Naive thymus-derived CD4-positive, alpha-beta T cell (primary cell): ENCODE measurements at places on chromosomes 11 and 22. TPM values are rescaled to one million over a fixed set of nuclear protein-coding genes. Genes with fewer than 3 reads are reported as not detected.

ACTN3 gene
- not detected for total RNA-seq

DMC1 gene
- 0.32 TPM for total RNA-seq

GRCh38 chr11:120068114-120068573 lies 69.8 kb downstream of the TRIM29 start:
- no peak overlapping the region for H3K27ac ChIP-seq
- no peaks in the 10 kb centered on the region for H3K4me1 ChIP-seq

DNA sequence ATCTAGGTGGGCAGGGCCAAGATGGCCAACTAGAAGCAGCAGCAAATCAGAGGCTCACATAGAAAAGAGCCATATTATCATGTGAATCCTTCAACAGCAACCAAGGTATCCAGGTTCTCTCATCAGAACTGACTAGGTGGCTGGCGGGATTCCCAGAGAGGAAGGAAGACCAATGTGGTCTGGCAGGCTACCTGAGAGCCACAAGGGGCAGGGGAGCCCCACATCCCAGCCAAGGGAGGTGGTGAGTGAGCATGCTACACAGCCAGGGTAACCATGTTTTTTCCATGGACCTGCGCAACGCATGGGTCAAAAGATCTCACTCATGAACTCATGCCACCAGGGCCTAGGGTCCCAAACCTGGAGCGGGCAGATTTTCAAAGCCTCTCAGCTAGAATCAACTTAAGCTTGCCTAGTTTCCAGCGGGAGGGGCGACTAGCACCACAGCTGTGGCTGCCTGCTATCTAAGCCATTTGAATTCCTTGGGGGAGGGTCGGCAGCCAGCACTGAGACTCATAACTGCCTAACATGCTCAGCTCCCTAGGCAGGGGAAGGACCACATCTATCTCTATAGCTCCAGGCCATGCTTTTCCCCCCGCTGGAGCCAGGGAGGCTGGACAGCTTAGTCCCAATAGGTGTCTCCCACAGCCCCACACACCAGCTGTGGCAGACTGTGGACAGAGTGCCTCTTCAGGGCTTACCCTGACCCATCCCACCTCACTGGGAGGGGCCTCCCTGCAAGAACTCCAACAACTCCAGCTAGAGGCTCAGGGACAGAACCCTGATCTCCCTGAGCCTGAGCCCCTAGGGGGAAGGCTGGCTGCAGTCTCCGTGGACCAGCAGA lies 28.7 kb upstream of the CASP12 start:
- no peak for DNase-seq
- no peaks in the 10 kb centered on the region for H3K36me3 ChIP-seq
- H3K27me3 ChIP-seq, result no peaks in the 10 kb centered on the region
- no peak overlapping the region for H3K27ac ChIP-seq

HYLS1 gene
- total RNA-seq, result 13.0 and 13.1 TPM in 2 replicates

DNA sequence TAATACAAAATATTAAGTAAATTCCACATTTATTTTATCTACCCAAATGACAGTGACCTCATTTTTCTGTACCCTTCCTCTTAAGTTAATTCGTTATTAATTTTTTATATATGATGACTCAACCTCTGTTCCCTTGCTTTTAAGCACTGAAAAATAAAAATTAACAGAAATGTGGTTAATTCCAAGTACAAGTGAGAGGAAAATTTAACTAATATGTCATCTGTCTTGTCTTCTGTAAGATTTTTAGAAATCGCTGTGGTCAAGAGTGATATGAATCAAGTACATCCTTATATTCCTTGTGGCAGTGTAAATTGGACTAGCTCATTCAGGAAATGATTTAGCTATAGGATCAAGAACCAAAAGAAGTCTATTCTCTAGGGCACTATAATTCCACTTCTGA lies 74.5 kb downstream of the PDHX start:
- no peaks in the 10 kb centered on the region for H3K36me3 ChIP-seq
- H3K4me1 ChIP-seq, result no peaks in the 10 kb centered on the region
- no peaks in the 10 kb centered on the region for H3K27me3 ChIP-seq
- H3K4me3 ChIP-seq, result no peak overlapping the region
- DNase-seq, result no peak

DNA sequence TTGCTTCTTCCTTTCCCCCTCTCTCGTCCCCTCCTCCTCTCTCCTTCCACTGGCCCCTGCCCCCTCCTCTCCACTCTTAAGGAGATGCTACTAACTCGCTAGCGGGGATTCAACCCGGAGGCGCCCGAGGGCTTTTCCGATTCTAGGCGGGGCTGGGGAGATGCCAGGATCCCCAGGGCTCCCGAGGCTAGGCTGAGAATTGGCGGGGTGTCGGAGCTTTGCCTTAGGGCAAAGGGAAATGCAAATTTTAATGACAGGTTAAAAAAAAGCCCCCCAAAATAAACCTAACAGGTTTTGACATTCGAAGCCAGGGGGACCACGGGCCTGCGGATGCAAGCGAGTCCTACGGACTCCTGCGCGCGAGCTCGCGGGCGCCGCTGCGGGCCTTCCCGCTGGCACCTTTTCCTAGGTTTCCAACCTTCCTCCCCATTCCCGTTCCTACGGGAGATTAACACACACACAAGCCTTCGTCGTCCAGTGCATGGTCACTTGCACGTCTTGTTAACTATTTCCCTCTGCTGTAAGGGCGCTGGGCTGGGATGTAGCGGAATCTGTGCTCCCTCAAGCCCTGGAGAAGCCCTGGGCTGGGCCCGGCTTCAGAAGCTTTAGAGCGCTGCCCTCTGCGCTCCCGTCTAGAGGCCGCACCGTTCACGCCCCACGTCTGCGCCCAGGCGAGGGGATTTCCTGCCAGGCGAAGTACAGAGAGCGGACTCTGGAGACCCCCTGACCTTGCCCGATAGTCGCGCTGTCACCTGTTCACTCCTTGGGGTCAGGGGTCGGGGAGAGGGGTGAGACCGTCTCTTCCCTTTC lies 729 bp upstream of the ALX4 start:
- no peaks in the 10 kb centered on the region for H3K4me1 ChIP-seq
- no peaks in the 10 kb centered on the region for H3K36me3 ChIP-seq
- no peaks in the 10 kb centered on the region for H3K27me3 ChIP-seq
- no peak overlapping the region for H3K4me3 ChIP-seq

DNA sequence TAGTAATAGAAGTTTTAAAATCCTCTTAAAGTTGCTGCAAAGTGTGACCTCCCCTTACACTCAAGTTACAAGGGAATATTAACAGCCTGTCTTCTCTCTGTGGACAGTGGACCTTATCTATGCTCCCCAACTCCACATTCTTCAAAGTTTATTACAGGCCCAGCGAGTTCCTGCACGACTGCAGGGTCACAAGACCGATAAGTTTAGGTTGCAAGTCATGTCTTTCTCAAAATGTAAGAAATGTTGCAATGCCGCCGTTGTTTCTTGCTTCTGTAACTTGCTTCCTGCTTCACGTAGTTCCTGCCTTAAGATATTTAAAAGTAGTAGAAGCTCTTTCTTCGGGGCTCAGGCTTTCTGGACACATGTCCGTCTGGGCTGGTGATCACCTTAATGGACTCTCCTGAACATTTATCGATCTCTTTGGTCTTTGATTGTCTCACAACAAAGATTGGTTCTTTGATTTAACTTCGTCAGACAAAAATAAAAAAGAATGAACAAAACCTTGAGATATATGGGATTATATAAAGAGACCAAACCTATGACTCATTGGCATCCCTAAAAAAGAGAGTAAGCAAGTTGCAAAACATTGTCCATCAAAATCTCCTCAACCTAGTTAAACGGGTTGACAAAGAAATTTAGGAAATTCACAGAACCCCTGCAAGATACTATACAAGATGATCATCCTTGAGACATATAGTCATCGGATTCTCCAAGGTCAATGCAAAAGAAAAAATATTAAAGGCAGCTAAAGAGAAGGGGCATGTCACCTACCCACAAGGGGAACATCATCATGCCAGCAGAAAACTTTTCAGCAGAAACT lies 45.4 kb upstream of the GLYAT start:
- no peaks in the 10 kb centered on the region for H3K4me1 ChIP-seq
- H3K36me3 ChIP-seq, result no peaks in the 10 kb centered on the region
- no peak overlapping the region for H3K4me3 ChIP-seq
- no peaks in the 10 kb centered on the region for H3K27me3 ChIP-seq

SLC6A5 gene
- not detected for total RNA-seq

DNA sequence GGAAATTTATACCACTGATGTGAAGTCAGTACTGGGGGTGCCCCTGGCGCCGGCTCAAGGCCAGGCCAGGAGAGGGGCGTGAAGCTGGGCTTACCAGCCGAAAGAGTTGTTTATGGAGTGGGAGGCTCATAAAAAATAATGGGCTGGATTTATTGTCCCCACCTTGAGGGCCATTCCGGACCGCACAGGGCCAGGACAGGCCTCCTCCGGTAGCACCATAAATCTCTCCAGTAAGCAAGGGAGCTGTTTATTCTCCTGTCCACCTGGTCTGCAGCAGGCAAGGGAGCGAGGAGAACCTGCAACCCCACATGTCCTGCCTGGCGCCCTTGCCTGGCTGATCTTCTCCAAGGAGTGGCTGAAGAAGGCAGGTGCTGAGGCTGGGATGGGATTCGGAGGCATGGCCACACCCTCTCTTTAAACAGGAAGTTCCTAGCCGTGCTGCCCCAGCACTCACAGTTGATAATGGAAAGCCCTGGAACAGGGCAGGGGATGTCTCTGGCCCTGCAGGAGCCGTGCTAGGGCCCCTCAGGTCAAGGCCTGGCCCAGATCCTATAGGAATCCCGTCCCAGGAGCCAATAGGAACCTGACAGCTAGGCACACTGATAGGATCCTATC lies 65.1 kb downstream of the SCUBE1 start:
- H3K4me3 ChIP-seq, result no peak overlapping the region
- no peaks in the 10 kb centered on the region for H3K36me3 ChIP-seq
- H3K27ac ChIP-seq, result no peak overlapping the region
- no peak for DNase-seq
- H3K4me1 ChIP-seq, result no peaks in the 10 kb centered on the region

DNA sequence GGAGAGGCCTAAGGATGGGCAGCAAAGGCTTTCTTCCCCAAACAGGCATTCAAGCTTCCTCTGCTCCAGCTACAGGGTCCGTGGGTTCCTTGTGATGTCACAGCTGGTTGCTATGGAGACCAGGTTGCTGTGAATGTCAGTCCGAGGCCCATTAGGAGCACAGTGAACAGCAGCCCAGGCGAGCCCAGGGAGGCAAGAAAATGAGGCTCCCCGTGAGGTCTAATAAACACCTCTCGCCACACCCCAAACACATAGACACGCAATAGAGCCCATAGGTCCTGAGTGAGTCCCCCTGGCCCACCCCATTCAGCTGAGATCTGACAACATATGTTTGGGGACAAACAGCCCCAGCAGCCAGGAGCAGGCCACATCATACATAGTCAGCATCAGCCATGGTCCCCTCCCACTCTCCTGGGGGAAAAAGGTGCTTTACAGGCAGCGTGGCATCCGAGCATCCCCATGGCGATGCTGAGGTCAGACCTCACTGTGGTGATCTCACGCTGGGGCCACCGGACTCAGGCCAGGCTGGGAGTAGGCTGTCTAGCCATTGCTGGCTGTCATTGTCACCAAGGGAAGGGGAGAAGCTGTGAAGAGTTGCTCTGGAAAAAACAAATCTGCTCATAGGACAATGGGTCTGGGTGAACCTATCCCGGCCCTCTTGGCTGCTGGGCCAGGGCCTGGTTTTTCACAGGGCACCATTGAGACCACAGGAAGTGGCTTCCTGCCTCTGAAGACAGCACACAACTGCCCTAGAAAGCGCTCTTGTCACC lies 23.1 kb upstream of the TP53I11 start:
- H3K4me3 ChIP-seq, result no peak overlapping the region
- H3K36me3 ChIP-seq, result no peaks in the 10 kb centered on the region
- H3K4me1 ChIP-seq, result peaks cover 16% of the 10 kb centered on the region
- DNase-seq, result no peak
- H3K27me3 ChIP-seq, result no peaks in the 10 kb centered on the region

DNA sequence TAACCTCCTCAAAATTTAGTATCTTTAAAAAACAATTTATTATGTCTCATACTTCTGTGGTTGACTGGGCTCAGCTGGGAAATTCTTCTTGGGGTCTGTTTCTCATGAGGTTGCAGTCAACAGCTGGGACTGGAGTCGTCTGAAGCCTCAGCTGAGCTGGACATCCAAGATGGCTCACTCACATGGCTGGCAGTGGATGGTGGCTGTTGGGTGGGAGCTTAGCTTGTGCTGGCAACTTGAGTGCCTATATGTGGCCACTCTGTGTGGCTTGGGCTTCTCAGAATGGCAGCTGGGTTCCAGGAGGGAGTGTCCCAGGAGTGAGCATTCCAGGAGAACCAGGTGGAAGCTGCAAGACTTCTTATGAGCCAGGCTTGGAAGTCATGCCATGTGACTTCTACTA lies 13.2 kb downstream of the THY1 start:
- no peaks in the 10 kb centered on the region for H3K27me3 ChIP-seq
- H3K27ac ChIP-seq, result no peak overlapping the region
- H3K4me1 ChIP-seq, result no peaks in the 10 kb centered on the region
- H3K4me3 ChIP-seq, result no peak overlapping the region
- no peaks in the 10 kb centered on the region for H3K36me3 ChIP-seq
- no peak for DNase-seq

DNA sequence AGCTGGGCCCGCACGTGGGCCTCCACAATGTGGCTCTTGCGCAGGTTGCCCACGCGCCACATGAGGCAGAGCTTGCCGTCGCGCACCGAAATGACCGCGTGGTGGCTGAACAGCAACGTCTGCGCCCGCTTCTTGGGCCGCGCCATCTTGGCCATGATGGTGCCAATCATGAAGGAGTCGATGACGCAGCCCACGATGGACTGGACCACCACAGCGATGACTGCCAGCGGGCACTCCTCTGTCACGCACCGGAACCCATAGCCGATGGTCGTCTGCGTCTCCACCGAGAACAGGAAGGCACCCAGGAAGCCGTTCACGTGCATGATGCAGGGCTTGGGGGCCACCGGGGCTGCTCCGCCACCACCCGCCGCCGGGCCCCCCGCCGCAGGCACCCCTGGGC lies 27.5 kb downstream of the KCNJ4 start:
- no peak overlapping the region for H3K27ac ChIP-seq
- H3K4me1 ChIP-seq, result no peaks in the 10 kb centered on the region
- H3K27me3 ChIP-seq, result no peaks in the 10 kb centered on the region

- H3K4me3 ChIP-seq, result no peak overlapping the region
- H3K27ac ChIP-seq, result peak overlapping the region; percentile 41
- H3K27me3 ChIP-seq, result no peaks in the 10 kb centered on the region
- H3K4me1 ChIP-seq, result peaks cover 34% of the 10 kb centered on the region
Observed at GRCh38 chr11:2296913-2297622, 4.7 kb downstream of the C11orf21 start.

PPARA gene
- 18.5 TPM for total RNA-seq

- H3K4me3 ChIP-seq, result no peak overlapping the region
- no peaks in the 10 kb centered on the region for H3K4me1 ChIP-seq
- DNase-seq, result no peak
- H3K36me3 ChIP-seq, result no peaks in the 10 kb centered on the region
- H3K27ac ChIP-seq, result no peak overlapping the region
- H3K27me3 ChIP-seq, result no peaks in the 10 kb centered on the region
Observed at GRCh38 chr22:38193580-38193979, 8.2 kb upstream of the MAFF start.

DNA sequence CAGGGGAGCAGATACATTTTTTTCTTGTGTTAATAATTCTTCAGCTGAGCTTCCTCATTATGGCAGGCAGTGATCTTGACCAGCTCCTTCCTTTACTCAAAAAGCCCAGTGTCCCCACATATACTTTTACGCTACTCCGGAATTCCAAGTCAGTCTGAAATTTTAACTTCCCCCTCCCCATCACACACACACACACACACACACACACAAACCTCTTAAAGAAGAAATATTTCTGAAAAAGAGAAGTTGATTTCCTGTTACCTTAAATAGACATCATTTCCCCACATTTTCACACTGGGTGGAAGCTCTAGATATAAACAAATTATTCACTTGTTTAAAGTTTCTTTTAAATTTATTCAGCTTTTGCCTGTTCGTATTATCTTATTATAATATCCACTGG lies 113.9 kb downstream of the DBX1 start:
- H3K4me3 ChIP-seq, result no peak overlapping the region
- no peaks in the 10 kb centered on the region for H3K4me1 ChIP-seq
- H3K36me3 ChIP-seq, result no peaks in the 10 kb centered on the region
- H3K27ac ChIP-seq, result no peak overlapping the region
- no peaks in the 10 kb centered on the region for H3K27me3 ChIP-seq
